Immature natural killer cell (primary cell): ENCODE measurements at places on chromosomes 5 and 9. TPM values are rescaled to one million over a fixed set of nuclear protein-coding genes. Genes with fewer than 3 reads are reported as not detected.

GRCh38 chr5:77082280-77082679, 4.8 kb downstream of the ZBED3 start:
- no peak for DNase-seq

DNA sequence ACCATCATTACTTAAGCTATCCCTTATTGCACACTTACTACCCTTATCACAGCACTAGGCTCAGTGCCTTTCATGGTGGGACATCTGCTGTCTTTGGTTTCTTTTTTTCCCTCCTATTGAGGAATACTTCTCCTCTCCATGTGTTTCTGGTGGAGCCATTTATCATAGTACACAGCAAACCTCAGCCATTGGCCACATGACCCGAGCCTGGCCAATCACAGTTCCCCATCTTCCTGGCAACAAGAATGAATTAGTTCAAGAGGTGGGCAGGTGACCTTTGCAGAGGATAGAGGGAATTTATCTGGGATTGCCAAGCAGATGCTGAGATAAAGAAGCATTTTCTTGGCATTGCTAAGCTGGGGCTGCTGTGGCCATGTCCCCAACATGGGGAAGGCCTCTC, 101.1 kb upstream of the ZNF618 start:
- no peak for DNase-seq

- no peak for DNase-seq
Observed at GRCh38 chr5:57665146-57665936, 182.7 kb upstream of the ACTBL2 start.

- DNase-seq = no peak
Observed at GRCh38 chr5:135194573-135195269, 160.7 kb upstream of the PITX1 start.

DNA sequence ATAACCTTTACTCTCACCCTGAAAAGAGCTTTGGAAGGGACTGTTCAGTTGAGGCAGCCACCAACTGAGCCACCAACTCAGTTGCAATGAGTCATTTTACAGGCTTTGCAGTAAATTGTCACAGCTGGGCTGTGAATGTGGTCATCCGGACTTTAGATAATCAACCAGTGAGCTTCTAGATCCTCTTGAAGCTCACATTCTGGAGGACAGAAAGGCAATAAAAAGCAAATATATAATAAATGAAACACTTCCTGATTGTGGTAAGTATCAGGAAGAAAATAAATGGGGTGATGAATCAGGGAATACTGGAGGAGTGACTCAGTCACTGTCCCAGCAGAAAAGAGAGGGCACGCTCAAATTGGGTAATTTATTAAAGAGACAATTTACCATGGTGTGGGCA, 13.2 kb upstream of the C5orf58 start:
- no peak for DNase-seq

- no peak for DNase-seq
Observed at GRCh38 chr5:106849266-106849665, 821.5 kb downstream of the EFNA5 start.

The GRXCR2 gene
- polyA plus RNA-seq = not detected

The PTGDS gene
- 201 TPM for polyA plus RNA-seq

The GBGT1 gene
- polyA plus RNA-seq = not detected

The C9orf152 gene
- polyA plus RNA-seq = not detected

The FRRS1L gene
- polyA plus RNA-seq = not detected

The SPATA6L gene
- polyA plus RNA-seq = 0.49 TPM
